Ureter (tissue), 1 donor: ENCODE measurements at places on chromosomes 16 and 17. TPM values are rescaled to one million over a fixed set of nuclear protein-coding genes. Genes with fewer than 3 reads are reported as not detected.

DNA sequence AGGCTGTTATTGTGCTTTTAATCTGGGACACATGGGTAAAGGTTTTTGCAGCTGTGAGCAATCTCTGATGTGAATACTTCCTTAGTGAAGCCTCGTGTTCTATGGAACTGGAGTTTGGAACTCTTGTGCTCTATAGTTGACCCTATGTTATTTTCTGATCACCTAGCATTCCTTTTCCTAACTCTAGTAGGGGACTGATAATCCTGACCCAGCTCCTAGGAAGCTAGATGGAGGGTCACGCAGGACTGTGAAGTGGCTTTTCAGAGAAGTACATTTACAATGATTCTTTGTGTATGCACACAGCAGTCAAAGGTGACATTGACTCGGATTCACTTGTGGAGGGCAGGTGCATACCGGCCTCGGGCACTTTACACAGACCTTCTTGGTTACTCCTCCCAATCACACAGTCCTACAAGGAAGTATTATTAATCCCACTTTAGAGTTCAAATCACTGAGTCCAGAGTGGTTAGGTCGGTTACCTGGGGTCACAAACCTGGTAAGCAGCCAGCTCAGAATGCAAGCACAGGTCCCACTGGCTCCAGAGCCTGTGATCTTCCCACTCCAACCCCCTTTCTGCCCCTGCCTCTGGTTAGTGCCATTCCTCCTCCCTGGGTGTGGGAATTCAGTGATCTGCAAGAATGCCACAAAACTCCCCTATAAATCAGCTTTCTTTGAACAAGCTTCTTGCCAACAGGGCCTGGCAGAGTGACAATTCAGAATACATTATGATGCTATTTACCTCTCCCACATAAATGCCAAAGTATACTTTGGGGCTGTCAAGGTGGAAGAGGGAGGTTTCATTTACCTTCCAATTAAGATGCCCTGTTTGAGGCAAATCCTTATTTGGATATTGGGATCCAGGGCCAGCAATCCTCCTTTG, 7.1 kb downstream of the CHD9NB start:
- DNase-seq: no peak

GRCh38 chr16:85227946-85228862, 115.9 kb upstream of the CIBAR2 start:
- no peak for DNase-seq

- no peak for DNase-seq
These were observed 614.6 kb downstream of the MAF start for GRCh38 chr16:78985716-78986605.

GRCh38 chr17:73452009-73452408, 140.2 kb upstream of the CDC42EP4 start:
- no peak for DNase-seq

GRCh38 chr16:81697616-81698309, 81.3 kb upstream of the PLCG2 start:
- no peak for DNase-seq

DNA sequence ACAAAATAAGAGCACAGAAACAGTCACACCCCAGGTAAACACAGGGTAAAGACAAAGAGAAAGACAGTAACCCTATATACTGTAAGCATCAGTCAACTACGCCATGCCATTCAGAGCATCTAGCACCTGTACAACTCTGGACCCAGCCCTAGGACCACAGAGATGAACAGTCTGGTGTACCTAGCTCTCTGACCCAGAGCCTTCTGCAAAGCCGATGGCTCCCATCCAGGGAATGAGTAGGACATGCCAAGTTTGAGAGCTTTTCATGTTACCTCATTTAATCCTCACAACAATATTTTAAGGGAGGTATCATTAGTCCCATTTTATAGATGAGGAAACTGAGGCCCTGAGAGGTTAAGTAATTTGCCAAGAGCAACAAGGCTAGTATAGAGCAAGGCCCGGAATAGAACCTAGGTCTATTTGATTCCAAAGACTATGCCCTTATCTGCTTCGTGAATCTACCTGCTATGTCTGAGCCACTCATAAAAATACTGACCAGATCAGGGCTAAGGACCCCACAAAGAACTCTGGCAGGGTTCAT, 3.4 kb downstream of the LYRM9 start:
- DNase-seq: no peak

DNA sequence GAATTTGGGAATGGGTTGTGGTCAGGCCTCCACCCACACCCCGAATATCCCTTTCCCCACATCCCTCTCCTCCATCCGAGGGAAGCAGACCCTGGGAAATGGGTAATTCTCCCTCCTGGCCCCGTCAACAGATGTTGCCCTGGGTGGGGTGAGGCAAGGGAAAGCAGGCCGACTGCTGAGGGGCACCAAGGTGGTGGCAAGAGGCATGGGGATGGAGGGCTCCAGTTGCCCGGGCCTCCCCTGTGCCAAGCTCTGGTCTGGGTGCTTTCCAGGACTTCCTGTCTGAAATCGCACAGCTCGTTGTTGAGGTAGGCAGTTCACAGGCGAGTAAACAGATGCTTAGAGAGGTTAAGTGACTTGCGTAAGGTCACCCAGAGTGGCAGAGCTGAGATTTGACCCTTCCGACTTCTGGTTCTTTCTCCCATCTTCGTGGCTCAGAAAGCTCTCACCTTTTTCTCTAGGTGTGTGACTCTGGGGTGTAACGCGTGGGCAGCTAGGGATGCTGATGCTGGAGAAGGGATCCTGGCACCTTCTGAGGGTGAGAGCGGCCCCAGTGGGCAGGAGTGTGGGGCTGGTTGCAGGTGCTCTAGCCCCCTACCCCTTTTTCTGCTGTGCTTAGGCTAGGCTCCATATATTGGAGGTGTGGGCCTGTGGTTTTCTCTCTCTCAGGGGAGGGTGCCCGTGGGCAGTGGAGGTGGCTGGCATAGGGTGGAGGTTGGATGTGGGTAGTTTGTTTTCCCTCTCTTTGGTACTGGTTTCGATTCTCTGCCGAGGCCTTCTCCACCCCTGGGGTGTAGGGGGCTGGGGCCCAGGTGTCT, 17.2 kb downstream of the RARA start:
- no peak for DNase-seq

- DNase-seq: no peak
These were observed 2.1 kb upstream of the HES7 start for GRCh38 chr17:8125947-8126490.

Gene TNRC6C
- 36.7 TPM for total RNA-seq

Gene HMOX2
- total RNA-seq: 44.2 TPM

Gene FAM20A
- 13.8 TPM for total RNA-seq
